ENCODE measurements at places on chromosomes 6 and 20.
A peak's percentile ranks its signal among the peaks of the same experiment; 100 is the strongest.

GRCh38 chr6:20717743-20718142 lies 183.5 kb downstream of the CDKAL1 start:
- DNase-seq: no peak

DNA sequence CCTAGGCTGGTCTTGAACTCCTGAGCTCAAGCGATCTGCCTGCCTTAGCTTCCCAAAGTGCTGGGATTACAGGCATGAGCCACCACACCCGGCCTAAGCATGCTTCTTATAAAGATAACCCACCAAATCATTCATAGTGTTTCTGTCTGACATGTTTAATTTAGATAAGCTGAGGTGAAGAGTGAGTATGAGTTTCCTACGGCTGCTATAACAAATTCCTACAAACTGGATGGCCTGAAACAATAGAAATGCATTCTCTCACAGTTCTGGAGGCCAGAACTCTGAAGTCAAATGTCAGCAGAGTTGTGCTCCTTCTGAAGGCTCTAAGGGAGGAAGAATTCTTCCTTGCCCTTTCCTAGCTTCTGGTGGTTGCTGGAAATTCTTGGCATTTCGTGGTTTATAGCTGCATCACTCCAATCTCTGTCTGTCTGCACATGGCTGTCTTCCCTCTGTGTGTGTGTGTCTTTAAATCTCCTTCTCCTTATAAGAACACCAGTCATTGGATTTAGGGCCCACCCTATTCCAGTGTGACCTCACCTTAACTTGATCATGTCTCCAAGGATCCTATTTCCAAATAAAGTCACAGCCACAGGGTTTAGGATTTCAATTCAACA lies 29.9 kb downstream of the MAPK13 start:
- DNase-seq: peak; percentile 21

DNA sequence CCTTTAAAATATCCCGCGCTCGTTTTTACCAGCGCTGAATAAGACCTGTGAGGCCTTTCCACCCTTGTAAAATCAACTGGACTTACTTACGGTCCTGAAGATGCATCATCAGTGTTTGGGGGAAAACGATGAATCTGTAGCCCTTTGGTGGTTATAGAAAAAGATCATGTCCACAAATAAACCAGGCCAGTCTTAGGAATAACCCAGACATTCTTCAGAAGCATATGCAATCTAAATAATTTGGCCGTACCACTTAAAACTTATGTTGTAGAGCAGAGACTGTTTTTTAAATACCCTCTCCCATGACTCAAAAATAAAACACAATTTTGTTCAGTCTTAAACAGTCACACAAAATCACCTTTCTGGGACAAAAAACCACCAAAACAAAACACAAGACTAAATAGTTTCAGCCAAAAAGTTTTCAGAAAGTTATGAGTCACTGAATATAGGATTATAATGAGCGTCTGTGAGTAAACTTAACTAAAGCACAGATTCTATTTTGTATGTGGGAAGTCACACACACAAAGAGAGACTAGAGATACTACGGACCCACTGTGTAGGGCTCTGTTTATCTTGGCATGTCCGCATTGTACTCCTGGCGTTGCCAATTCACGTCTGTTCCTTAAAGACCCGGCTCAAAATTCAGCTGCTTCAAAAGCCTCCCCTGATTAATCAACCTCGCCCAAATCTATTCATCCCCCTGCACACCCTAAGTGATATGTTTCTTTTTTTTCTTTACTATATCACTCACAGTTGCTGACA lies 26.5 kb upstream of the SMOC2 start:
- no peak for DNase-seq

- DNase-seq: peak; percentile 38
Measured at GRCh38 chr20:39775110-39775509, 813.0 kb downstream of the DHX35 start.

DNA sequence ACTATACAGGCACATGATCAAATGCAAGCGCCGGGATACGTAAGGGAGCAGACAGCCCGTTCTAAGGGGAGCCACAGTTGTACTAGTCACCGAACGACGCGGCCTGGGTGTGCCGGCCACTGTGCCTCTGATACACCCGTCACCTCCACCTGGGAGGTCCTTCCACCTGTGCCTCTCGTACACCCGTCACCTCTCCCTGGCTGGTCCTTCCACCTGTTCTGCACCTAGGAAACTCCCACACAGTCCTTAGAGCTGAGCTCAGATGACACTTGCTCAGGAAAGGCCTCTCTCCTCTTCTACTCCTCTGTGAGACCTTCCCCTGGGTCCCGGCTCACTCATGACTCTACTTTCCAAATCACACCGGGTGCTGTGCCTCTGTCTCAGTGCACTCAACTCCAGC lies 245.0 kb downstream of the TTLL2 start:
- no peak for DNase-seq

DNA sequence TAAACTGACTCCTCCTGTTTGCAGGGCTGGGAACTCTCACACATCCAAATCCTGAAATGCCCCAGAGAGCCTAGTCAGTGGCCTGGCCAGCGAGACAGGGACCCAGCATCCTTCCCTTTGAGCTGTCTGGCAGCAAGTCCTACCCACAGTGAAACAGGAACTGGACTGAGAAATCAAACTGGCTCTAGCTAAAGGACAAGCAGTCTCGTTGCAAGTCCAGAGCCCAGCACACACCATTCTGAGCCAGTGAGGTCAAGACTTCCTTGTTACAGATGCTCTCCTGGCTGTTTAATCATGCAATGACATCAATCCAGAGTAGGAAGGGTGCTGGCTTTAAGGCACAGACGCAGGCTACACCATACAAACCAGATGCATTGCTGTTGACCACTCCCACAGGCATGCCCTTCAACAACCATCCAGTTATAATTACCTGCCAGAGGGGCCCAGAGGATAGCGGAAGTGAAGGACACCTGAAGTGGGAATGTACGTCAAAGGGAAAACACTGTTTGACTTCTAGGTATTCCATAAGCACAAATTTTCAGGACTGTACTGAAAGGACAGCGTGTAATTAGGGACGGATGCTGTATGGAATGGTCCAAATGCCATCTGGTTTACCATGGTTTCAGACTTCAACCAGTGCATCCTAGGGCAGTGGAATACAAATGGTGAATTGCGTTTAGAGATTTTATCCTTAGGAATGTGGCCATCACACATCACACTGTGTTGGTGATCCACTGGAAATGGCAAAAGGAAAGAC lies 114.4 kb downstream of the SLC23A2 start:
- DNase-seq: no peak

GRCh38 chr6:43096451-43097097 lies 20.5 kb downstream of the PTK7 start:
- DNase-seq: no peak

GRCh38 chr6:159093609-159094443 lies 49.0 kb upstream of the TAGAP start:
- DNase-seq: no peak

DNA sequence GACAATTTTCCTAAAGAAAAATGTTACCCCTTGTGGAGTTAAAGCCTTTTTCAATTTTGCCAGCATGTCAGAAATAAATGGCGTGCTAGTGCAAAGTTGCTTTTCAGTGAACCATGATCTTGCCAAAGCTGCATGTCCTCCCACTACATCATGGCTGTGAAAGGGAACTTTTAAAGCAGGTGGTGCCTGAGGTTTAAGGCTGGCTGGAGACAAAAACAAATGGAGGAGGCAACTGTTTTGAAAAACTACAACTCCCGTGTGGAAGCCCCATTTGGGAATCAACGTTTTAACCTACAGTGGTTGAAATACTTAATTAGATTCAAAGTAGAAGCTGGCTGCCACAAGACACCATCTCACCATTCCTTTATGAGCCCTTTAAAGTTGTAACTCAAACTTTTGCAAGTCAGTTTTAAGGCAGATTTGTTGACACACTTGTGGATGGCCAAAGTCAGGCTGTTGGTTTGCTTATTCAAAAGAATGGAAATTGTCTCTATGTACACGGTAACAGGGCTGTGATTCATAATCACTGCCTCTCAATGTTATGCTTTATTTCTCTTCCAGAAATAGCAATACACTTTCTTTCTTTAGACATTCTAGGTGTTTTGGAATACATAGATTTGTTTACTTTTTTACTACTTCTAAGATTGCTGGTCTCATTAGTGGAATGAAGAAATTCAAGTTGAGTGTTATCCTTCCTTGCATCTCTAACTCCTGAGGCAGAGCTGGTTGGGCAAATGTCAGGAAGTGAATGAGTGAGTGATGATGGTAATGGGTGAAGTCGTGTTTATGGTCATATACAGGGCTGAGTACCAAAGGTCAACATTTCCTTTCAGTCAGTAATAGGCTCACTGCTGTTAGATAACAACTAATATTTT lies 196.4 kb upstream of the GMDS start:
- DNase-seq: no peak

- no peak for DNase-seq
Measured at GRCh38 chr6:166045860-166046200, 121.8 kb downstream of the TBXT start.

DNA sequence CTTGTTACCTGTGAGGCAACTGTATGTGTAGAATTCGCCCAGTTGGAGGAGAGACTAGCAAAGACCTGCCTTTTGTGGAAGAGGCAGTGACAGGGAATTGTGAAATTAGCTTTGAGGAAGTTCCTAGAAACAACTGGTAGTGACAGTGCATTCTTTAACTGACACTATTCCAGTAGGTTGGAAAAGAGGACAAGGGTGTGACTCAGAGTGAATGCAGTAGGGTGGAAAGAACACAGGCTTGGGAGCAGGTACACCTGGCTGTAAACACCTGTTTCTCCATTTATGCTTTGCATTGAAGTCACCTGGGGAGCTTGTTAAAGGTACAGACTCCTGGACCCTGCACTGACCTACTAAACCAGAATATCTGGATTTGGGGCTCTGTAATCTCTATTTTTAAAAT lies 295.7 kb downstream of the PHACTR1 start:
- no peak for DNase-seq

GRCh38 chr6:284486-284885 lies 7.8 kb upstream of the DUSP22 start:
- no peak for DNase-seq

GRCh38 chr6:64266351-64266821 lies 630.8 kb downstream of the PHF3 start:
- no peak for DNase-seq

DNA sequence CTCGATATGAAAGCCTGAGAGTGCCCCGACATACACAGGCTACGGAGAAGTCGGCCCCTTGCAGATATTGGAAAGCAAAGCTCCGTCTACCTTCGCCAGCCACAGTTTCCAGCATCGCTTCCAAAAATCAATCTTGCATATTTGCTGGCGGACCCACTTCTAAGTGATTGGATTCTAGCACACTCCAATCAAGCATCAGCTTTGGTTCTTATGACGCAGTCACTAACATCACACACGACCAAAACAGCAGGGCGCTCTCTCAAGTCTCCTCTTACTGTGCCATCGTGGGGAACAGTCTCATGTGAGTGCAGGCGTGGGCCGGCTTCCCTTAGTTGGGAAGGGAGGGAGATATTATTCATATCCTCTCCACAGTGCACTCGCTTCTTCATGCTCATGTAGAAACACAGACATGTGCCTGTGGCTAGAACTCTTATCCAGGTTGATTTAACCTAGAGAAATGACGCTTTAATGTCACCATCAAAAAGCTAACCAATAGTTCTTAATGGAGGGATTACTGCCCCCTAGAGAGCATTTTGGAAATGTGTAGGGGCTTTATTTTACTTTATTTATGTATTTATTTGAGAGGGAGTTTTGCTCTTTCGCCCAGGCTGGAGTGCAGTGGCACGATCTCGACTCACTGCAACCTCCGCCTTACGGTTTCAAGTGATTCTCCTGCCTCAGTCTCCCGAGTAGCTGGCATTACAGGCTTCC lies 229.8 kb downstream of the SOD2 start:
- DNase-seq: no peak

- DNase-seq: no peak
Measured at GRCh38 chr20:53597030-53597482, 3.4 kb upstream of the ZNF217 start.

DNA sequence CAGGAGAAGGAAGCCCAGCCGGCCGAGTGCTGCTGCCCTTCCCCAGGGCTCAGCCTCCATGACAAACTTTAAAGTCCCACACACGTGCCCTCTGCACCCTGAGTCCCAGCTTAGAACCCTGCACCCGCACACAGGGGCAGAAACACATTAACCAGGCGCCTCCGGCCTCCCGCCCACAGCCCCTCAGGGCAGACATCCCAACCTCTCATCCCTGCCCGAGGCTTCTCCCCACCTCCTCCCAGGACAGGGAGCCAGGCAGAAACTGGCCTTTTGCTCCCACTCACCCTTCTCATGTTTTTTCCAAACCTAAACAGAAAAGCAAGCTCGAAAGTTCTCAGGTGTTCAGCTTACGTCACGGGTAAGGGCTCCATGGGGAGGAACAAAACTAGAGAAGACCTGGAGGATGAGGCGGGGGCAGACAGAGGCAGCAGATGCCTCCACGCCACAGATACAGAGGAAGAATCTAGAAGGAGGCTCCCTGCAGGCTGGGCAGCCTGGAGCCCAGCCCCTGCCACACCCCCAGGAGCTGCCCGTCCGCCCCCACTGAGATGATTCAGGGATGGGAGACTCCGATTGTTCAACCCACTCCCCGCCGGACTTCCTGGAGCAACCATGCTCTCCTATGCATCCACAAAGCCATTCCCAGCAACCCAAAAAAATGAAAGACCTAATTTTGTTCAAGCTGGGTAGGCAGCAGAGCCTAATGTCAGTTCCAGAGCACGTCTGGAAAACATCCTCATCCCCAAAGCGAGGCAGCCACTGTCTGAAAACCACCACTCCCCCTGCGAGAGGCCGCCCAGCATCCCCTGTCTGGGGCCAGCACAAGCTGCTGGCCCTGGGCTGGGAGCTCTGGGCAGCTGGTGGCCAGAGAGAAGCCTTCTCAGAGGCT lies 8.8 kb downstream of the KCNQ2 start:
- no peak for DNase-seq

- no peak for DNase-seq
Measured at GRCh38 chr6:109165392-109165974, 70.2 kb downstream of the CEP57L1 start.

DNA sequence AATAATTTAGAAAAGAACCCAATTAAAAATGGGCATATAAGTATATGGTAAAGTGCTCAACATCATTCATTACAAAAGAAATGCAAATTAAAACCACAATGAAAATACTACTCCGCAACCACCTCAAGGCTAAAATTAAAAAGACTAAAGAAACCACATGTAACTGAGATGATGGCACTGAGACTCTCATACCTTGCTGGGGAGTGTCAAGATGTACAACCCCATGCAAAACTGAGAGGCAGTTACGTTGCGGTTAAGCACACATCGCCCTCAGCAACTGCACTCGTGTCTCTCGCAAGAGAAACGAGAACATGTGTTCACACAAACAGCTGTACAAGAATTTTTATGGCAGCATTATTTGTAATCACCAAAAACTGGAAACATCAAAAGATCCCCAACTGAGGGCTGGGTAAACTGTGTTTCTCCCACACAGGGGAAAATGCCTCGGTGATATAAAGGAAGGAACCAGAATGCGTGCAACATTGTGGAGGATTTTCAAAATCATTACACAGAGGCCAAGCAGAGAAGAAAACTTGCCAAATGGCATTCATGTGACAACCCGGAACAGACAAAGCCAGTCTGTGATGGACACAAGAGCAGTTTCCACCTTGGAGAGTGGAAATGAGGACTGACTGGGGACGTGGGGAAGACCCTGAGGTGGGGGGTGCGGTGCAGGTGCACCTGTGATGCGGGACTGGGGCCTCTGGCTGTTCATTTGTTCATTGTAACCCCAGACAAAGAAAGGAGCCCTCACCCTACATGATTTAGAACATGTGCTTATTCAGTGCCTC lies 144.9 kb downstream of the WDR27 start:
- no peak for DNase-seq

GRCh38 chr6:80165143-80165542 lies 58.7 kb downstream of the BCKDHB start:
- no peak for DNase-seq

All from fibroblast of skin of left biceps (primary cell).